ENCODE measurements at places on chromosomes 4 and X. TPM values are rescaled to one million over a fixed set of nuclear protein-coding genes. Genes with fewer than 3 reads are reported as not detected.

DNA sequence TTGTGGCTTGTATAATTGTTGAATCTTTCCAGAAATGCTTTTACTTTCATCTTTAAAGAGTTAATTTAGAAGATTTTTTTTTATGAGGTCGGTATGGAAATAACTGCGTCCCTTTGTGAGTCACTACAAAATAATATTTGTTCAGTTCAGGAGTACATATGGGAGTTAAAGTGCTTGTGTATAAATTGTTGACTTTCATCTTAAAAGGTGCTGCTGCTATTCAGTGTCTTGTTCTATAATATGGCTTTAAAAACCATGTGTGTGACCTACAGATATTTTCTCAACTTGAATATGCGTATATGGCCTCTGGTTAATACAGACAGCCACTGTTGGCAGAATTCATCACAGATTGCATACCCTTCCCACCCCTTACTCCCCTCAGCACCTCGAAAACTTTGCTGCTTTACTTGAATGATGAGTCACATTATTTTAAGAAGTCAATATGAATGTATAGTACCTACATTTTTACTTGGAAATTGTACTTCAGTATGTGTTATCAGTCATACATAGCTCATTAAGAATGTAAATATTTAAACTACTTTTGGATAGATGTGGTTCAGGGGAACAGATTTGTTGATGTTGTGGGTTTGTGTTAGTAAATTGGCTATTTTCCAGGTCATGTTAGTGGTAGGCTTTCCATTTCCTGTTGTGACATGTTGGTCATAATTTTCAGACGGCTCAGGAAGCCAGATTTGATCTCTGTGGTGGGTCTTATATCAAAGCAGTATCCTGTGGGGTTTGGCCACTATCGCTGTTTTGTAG, 1.5 kb downstream of the CLCN3 start:
- DNase-seq: no peak

DNA sequence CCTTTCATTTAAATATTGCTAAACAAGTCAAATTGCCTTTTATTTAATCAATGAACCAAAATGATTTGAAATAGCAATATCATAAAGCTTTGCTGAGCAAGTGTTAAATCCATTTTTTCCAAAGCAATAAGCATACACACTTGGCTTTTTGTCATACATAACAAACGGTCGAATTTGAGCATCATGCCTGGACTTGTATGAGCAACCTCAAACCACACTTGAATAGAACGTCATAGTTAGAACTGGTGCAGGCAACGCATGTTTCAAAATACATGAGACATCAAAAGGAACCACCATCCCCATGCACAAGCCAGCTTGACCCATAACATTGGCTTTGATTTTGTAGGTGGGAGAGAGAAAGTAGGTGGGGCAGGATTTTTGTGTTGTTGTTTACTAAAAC, 812.3 kb upstream of the FRG1 start:
- DNase-seq: no peak

GRCh38 chr4:158053086-158053485, 119.7 kb downstream of the GASK1B start:
- no peak for DNase-seq

GRCh38 chr4:180636696-180637404, 1606.4 kb upstream of the TENM3 start:
- DNase-seq: no peak

DNA sequence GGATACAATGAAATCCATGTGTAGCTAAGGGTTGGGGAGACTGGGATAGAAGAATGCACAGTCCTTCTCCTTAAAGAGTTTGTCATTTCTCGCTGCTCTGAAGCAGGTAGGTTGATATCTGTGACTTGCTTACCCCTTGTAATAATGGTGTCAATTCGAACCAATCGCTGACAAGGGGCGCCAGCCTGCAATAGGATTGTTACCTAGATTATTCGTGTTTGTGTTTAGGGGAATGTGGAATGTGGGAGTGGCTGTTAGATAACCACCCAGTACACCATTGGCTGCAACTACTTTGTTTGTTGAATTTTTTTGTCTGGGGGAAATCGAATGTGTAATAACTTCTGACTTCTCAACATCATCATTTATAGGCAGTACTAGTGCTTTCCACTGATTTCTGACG, 141.6 kb downstream of the LARP7 start:
- DNase-seq: no peak

DNA sequence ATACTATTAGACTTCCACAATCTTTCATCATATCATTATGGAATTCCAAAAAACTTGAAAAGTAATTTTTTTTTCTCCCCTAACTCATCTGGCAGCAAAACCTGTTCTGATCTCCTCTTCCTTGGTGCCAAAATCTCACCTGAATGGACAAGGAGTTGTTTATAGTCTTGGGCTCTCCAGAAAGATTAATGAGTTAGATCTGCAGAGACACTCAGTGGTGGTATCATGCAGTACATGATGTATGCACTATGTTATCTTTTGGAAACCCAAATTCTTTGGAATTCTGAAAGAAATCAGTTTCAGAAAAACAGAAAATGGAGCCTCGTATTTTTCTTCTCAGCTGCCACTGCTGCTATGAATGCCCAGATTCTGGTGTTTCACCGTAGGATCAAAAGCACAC, 11.7 kb downstream of the GPM6B start:
- no peak for DNase-seq

GRCh38 chr4:124757126-124757525, 44.6 kb upstream of the ANKRD50 start:
- no peak for DNase-seq

DNA sequence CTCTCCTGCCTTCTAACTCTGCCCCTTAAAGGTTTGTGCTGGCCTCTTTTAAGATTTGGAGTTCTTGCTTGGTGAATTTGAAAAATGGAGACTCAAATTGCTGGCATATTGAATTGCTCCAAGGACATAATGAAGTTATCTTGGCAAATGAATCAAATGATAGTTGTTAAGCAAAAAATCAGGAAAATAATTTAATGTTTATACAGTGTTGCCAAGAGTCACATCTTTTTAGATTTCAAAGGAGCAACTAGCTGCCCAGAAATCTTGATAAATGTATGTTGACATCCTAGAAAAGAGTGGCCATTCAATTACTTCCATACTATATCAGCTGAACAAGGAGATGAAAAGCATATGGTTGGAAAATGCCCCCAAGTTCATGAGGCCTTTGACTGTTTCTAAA, 610.0 kb upstream of the LCORL start:
- no peak for DNase-seq

- no peak for DNase-seq
Observed at GRCh38 chr4:163172647-163173046, 6.0 kb upstream of the NAF1 start.

- DNase-seq: no peak
Observed at GRCh38 chr4:75848891-75849290, 53.4 kb downstream of the PPEF2 start.

- no peak for DNase-seq
Observed at GRCh38 chrX:148610328-148610698, 109.9 kb downstream of the AFF2 start.

GRCh38 chr4:5955856-5956255, 62.4 kb downstream of the C4orf50 start:
- no peak for DNase-seq

- DNase-seq: no peak
Observed at GRCh38 chr4:184657144-184657543, 7.6 kb downstream of the PRIMPOL start.

- DNase-seq: peak; percentile 70
Observed at GRCh38 chr4:57077550-57078343, 32.4 kb downstream of the IGFBP7 start.

GRCh38 chr4:90757534-90758060, 630.4 kb downstream of the CCSER1 start:
- DNase-seq: no peak

DNA sequence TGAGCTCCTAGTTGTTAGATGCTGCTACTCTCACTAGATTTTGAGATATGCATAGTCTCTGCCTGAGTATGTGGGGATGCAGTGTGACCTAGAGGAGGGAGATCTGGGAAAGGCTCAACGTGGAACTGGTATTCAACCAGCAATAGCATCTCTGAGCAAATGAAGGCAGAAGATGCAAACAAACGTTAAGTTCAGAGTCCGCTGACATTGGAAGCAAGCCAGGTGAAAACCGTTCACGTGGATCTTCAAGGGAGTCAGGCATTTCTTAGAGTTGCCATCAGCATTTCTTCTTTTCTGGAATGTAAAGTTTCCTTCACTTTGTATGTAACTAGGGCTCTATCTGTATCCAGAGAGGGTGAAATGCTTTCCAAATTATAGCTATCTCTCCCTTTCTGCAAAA, 59.9 kb downstream of the C4orf51 start:
- no peak for DNase-seq

DNA sequence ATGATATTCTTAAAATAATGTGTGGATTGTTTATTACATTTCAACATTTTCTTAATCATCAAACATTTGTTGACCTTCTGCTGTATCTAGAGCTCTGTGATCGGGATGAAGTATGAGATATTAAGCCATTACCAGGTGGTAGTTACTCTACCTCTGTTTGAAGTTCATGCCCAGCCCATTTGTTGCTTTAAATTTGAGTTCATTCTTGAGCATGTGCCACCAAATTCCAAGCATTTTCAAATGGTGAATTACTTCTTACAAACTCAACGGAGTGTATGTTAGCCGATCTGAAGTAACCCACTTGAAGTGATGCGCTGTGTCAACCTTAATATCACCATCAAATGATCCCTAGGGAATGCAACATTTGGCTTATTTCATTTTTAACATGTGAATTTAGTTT, 7.3 kb upstream of the DTHD1 start:
- no peak for DNase-seq

DNA sequence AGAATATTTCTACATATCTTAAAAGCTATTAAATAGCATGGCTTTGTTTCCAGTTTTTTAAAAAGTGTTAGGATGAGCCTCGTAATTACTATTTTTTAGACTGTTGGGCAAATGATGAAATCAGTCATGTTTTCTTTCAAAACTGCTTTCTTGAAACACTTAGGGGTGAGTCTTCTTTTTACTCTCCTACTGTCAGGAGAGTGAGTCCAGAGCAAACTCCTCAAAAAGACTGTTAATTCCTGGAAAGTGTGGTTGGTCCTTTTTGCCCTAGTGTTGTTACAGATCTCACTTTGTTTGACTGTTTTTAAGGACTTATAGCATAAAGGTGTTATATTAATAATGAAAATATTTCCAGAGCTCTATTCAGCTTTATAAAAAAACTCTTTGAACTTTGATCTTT, 6.3 kb downstream of the GSTCD start:
- DNase-seq: no peak

GRCh38 chrX:12332786-12333347, 194.6 kb downstream of the FRMPD4 start:
- no peak for DNase-seq

- DNase-seq: no peak
Observed at GRCh38 chr4:86302251-86302650, 57.6 kb downstream of the MAPK10 start.

GRCh38 chrX:49139713-49140112, 16.2 kb upstream of the GPKOW start:
- DNase-seq: no peak

- no peak for DNase-seq
Observed at GRCh38 chrX:68650491-68650890, 3.0 kb downstream of the STARD8 start.

DNA sequence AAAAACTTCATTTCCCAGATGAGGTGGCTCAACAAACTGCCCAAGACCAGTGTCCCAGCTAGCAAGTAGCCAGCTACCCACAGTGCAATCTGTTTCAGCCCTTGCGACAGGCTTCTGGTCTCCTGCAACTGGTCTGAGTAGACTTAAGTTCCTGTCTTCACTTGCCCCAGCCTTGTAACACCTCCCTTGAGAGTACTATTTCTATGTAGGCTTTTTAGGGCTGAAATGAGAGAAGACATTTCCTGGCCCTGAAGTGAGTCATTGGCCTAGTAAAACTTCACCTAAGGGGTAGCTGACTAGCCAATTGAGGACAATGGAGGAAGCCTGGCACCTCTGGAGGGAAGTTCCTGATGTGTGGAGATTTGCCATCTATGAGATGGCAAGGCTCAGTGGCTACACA, 80.1 kb upstream of the STIM2 start:
- DNase-seq: peak; percentile 77

DNA sequence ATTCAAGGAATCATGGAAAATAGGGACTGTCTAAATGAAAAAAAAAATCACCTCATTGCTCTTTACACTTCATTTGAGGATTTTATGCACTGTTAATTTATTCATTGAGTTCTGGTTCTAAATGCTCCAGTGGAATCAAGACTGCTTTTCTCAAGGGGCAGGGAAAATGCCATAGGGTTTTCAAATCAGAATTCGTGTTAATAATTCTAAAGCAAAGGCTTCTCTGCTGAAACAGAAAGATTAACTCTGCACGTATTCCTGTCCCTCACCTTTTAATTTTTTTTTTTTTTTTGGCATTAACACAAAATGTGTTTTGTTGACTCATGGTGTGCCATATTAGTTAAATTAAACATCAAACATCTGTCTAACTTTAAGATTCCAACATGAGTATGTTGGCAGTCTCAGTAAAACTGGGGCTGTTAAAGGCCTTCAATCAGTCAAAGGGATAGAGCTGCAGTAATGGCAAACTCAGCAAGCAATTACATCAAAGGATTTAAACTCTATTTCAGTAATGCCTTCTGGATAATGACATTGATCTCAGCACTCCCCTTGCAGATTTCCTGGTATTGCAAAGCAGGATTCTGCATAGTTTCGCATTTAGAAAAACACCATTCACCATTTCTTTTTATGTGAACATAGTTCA, 878.1 kb downstream of the RAPGEF2 start:
- no peak for DNase-seq

DNA sequence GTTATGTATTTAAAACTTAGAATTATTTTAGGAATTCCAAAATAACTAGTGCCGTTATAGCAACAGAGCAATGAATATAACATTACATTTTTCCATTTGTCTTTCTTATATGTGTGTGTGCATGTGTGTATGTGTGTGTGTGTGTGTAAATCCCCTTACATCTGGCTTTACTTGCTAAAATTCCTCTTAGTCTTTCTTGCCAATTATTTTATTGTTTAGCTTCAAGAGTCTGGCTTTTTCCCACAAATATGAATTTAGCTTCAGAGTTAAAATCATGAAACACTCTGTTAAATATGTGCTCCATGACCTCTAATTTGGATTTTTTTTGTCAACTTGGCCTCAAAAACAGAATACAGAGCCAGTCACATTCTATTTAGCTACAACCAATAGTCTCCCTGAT, 18.9 kb downstream of the FGF13 start:
- no peak for DNase-seq

GRCh38 chr4:153728151-153728550, 31.7 kb downstream of the RNF175 start:
- DNase-seq: no peak

RENBP gene
- 0.40 TPM for polyA plus RNA-seq

CCNB3 gene
- 0.98 TPM for polyA plus RNA-seq

SULT1B1 gene
- 0.28 TPM for polyA plus RNA-seq

PDLIM3 gene
- not detected for polyA plus RNA-seq

SSX2 gene
- not detected for polyA plus RNA-seq

HOPX gene
- 8.5 TPM for polyA plus RNA-seq

CXCL3 gene
- polyA plus RNA-seq: 6.3 TPM

TRIM75 gene
- polyA plus RNA-seq: not detected

TLL1 gene
- 1.5 TPM for polyA plus RNA-seq

PAGE2 gene
- polyA plus RNA-seq: not detected

NDUFC1 gene
- polyA plus RNA-seq: 43.1 TPM

SPANXA2 gene
- polyA plus RNA-seq: not detected
